ENCODE measurements at places on chromosomes 16 and 17.

DNA sequence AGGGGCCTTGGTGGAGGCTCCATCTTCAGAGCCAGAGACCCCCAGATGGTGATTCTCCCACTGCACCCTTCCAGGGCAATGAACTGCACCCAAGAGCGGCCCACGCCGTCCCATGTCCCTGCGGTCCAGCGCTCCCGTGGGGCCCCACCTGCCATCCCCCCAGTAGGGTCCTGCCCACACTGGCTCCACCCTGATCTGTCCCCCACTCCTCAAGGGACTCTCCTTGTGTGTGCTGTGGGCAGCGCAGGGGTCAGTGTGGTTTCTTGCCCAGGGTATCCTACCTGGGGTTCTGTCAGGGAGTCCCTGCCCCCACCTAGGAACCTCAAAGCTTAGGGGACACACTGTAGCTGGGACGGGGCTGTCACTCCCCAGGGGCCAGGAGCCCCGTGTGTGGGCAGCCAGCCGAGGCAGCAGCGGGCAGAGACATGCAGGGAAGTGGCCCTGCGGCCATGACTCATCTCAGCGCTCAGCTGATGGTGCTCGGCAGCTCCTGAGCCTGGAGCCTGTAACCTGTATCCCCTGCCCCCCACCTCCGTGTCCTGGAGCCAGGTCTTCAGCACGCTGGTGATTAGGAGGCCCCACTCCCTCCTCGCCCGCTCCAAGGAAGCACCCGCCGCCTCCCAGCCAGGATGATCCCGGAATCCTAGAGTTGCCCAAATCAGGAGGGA, 35.7 kb upstream of the SSTR5 start:
- no peak for DNase-seq

- no peak for DNase-seq
Measured at GRCh38 chr17:51813140-51813783, 345.3 kb downstream of the CA10 start.

DNA sequence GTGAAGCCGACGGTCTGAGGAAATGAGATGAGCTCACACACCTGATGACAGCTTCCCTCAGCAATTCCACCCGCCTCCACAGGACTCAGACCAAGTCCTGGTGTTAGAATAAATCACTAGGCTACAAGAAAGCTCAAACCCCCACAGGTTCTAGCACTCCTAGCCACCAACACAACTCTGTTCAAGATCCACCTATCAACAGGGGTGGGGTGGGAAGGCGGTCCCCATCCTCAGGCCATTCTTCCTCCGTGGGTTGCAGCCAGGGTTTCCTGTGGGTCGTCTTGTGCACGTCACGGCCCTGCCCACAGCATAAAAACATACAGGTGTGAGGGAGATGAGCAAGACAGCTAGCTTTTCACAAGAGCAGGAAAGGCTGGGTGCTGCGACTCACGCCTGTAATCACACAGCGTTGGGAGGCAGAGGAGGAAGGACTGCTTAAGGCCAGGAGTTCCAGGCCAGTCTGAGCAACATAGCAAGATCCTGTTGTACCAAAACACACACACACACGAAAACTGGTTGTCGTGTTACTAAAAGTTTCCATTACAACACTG, 81.1 kb downstream of the ANKRD11 start:
- DNase-seq = no peak

- DNase-seq = no peak
Measured at GRCh38 chr17:67281743-67282142, 36.7 kb upstream of the HELZ start.

DNA sequence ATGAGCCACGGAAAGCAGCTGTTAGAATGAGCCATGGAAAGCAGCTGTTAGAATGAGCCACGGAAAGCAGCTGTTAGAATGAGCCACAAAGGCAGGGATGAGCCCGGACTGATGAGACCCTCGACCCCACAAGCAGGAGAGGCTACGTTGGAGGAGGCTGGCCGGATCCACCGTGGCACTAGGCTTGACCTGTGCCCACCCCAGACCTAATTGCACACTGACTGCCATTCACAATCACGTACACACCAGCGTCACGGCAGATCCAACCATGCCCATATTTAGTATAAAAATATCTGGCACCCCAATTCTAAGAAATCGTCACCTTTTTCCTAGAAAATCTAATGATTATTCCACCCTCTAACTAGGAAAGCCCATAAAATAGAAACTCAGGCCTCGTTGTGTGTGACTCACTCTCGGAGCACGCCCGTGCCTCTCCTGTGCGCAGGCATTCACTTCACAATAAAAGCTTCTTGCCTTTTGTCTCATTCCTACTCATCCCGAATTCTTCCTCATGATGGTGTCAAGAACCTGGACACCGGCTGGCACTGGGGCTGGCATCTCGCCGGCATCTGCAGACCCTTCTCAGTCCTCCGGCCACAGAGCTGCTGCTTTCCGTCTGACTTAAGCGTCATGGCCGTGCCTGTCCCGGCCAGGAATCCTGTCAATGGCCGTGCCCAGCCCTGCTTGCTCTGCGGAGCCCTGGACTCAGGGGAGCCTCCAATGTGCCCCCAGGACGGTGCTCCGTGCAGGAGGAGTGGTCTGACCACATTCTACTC, 5.5 kb upstream of the SECTM1 start:
- DNase-seq = no peak

DNA sequence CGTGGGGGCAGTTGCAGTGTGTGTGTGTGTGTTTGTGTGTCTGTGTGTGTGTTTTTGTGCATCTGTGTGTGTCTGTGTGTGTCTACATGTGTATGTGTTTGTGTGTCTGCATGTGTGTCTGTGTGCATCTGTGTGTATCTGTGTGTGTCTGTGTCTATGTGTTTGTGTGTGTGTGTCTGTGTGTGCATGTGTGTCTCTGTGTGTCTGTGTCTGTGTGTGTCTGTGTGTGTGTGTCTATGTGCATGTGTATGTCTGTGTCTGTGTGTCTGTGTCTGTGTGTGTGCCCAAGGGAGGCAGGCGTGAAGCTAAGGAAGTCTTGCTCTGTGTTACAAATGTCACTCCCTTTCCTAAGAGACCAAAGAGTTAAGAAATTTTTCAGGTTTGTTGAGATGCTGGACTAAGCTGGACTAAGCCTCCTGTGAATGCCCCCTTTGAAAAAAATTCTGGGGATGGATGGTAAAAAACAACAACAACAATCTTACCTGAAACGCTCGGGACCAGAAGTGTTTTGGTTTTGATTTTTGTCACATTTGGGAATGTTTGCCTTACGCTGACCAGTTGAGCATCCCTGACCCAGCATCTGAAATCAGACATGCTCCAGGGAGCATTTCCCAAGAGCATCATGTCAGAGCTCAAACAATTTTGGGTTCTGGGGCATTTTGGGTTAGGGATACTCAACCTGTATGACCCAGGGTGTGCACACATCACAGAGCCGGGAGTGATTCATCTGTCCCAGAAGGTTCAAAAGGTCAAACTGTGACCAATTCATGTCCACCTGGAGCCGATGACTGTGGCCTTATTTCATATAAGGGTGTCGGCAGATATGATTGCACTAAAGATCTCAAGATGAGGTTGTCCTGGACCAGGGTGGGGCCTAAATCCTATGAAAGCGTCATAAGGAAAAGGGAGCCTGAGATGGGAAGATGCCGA, 48.6 kb upstream of the ZNF469 start:
- no peak for DNase-seq

DNA sequence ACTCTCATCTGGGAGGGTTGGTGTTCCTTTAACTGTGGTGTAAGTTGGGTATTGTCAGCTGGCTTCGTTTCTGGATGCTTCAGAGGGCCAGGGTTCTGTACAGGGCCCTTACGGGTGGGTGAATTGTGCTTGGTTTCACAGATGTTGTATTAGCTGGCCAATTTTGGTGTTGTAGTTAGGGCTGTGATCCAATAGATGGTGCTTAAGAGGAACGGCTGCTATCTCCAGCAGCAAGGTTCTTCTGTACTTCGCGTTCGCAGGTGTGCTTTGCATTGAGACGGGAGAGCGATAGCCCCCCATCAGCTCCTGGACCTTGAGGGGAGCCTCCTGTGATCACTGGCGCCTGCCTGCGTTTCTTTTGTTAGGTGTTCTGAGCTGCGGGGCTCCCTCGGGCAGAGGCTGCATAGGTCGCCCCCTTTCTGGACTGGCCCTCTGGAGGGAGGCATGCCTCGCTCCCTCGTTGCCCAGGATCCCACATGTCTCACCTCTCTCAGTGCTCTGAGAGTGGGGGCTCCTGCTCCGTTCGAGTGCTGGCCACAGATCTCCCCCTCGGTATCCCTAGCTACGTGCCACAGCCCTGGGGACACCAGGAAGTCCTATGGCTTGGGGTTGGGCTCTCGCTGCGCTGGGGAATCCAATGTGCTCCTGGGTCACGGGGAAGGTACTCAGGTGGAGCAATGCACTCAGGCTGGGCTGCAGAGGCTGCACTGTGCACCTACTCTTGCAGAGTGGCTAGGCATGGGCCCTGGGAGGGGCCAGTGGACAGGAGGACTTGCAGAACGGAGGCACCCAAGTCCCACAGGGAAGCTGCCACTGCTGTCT, 837 bp upstream of the PRDM7 start:
- DNase-seq = no peak
